WTC11 (cell line): ENCODE measurements at places on chromosomes 12 and 14.

DNA sequence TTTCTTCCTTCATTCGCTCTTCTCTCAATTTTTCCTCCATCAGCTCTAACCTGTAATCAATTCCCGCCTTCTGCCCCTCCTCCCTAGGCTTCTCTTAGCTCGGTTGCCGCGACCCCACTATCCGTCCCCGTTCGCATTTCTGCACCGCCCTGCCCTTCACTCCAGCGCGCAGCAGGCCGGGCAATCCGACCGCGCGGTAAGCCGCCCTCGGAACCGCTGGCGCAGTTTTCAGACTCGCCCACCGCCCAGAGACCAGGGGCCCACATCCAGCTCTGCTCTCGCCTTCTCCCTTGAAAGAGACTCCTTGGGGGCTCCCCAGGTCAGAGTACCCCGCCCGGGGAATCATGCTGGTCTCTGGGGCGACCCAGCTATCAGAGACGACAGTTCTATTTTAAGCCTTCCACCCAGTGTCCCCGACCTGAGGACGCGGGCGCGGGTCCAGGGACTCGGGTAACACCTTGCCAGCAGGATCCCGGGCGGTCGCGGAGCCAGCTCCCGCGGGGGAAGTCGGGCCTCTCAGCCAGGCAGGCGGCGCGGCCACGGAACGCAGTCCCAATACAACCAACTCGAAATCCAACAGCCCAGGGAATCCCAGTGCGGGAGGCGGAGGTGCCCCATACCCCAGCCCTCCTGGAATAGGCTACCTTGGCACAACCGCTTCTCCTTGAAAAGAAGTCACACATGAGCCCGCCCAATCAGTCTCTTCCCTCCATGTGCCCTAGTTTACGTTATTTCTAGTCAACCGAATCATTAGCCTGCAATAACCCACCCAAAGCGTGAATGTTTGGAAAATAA lies 5.7 kb upstream of the SLC38A4 start:
- peak; percentile 47 for DNase-seq

DNA sequence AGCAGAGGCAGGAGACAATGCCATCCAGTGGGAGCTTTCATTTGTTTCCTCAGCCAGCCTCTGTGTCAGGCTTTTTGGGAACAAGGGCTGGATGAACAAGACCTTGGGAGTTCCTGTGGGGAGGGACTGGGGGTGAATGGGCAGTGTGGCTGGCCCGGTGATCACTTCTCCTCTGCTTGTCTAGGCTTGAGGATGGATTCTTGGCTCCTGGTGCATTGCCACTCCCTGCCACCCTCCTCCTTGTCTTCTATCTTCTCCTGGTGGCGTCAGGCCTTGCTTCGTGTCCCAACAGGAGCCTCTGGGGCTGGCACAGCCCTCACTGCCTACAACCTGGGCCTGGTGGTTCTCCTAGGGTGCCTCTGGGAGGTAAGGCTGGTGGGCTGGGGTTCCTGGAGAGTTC lies 25.0 kb upstream of the KCNA5 start:
- DNase-seq = no peak

- no peak for DNase-seq
Observed at GRCh38 chr14:55051165-55051422, 353 bp upstream of the MAPK1IP1L start.

GRCh38 chr14:102279688-102280348 lies 25.1 kb downstream of the MOK start:
- DNase-seq = no peak

GRCh38 chr12:14920475-14921126 lies 17.7 kb downstream of the ERP27 start:
- no peak for DNase-seq
